ENCODE measurements at places on chromosomes 6 and 20.
A peak's percentile ranks its signal among the peaks of the same experiment; 100 is the strongest.

DNA sequence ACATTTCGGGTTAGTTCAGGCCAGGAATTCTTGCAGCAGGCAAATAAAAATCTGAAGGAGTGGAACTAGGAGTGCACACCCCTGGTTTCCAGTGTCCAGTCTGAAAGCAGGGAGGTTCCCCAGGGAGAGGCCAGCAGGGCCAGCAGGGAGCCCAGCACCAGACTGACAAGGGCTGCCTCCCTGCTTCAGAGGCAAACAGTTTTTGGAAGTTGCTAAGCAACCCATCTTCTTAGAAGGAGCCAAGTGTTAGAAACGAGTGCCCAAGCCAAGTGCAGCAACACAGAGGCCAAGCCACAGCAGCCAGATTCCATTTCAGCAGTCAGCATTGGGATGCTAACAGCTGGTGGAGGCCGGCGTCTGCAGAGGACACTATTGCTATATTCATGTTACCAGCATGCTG, 179.1 kb downstream of the SYNDIG1 start:
- no peak for DNase-seq

DNA sequence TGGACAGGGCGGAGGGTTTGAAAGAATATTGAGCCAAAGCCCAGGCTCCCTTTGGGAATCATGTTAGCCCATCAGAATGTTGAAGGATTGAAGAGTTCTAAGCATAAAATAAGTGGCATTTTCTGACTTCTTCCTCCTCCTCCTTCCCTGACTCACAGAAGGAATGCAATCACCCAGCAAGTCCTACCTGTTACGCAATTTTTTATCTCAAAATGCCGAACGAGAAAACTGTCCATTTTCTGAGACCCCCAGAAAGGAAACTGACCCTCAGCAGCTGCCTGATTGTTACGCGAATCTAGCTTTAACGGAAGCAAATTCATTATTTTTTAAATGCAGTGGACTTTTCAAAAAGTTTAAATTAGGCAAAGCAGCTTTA, 4.7 kb upstream of the DNAJC5 start:
- DNase-seq: no peak

DNA sequence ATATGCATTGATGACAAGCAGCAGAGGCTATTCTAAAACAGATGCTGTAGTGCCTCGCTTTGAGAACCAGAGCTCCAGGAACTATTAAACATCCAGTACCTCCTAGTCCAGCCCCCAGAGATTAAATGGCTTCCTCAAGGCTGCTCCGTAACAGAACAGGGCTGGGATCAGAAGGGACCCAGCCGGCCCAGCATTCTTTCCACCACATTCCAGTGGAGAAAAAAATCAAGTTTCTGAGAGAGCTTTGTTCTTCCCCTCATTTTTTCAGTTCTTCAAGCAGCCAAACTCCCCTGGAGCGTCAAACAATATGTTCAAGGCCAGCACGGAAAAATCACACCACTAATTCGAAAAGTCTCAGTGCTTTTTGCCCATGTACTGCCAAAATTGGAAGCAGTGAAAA, 5.8 kb upstream of the STMND1 start:
- no peak for DNase-seq

DNA sequence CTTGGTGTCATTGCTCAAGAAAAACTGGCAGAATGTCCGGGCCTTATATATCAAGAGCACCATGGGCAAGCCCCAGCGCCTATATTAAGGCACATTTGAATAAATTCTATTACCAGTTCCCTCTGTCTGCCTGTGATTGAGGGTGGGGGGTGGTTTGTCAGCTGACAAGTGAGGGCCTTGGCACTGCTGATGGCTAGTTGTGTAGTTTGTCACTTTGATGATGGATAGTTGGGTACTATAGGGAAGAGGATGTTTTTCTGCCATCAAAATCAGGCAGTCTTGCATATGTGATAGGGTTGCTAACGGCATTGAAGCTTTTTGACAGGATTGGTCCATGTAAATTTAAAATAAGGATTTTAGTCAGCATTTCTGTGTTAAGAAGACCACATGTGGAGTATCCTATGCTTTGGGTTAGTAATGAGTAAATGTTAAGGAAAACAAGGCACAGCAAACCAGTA, 2.5 kb downstream of the RPL10A start:
- DNase-seq: no peak

- peak; percentile 93 for DNase-seq
Measured at GRCh38 chr6:142913511-142914047, 31.4 kb downstream of the HIVEP2 start.

DNA sequence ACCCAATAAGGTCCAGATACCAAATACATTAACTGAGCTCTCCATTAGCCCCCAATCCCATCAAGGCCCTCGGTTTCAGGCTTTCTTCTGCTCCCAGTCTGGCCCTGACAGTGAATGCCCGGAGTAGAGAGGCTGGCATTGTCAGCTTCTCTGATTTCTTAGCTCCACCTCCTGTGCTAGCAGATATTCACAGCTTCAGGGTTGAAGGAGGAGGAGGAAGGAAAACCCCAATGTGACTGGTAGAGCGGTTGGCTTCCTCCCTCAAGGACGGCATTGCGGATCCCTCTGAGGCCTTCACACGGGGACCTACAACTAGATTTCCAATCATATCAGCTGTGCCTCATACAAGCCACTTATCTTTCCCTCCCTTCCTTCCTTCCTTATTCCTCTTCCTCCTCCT, 164.1 kb upstream of the SYNDIG1 start:
- DNase-seq: no peak

DNA sequence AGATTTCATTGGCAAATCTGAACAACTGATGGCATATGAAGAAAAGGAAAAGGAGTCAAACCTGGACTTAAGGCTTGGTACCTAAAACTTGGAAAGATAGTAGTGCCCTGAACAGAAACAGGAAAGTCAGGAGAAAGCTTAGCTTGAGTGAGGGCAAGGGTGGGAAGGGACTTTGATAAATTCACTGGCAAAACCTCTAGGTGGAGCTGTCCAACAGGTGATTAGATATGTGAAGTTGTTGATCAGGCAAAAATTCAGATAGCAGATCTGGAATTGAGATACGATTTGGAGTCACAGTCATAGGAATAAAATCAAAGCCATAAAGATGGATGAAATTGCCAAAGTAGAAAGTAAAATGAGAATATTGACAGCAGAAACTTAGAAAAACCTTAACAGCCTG, 16.1 kb upstream of the ZNF292 start:
- DNase-seq: peak; percentile 79

DNA sequence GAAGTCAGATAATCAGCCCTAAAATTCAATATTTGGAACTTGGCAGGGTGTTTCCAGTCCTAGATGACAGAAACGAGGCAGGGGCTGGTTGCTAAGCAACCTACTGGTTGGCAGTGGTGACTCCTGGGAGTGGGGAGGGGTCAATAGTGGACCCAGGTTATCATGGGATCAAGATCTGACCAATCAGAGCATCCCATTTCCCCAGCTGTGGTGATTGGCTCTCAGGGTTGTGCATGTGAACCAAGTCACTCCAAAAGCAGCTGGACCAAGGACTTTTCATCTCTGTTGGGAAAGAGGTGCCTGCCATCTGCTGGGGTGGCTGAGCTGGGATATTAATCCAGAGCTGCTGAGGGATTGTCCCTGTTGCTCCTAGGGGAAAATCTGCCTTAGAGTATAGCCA, 253.4 kb downstream of the PREX1 start:
- DNase-seq: no peak

DNA sequence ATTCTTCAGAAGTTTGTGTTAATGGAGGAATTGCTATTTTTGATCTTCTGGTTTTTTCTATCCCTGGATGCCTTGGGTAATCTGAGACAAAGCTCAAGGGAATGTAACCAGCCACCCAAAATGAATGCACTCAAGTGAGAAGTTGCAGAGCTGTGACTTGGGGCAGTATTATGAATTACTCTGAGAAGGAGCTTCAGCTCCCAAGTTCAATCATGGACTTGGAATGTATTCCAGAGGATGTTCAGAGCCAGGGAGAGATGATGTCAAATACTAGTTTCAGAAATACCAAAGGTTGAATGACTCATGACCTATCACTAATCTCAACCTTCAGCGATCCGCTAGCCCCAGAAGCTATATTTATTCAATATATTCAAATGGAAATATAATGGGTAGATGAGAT, 375.2 kb upstream of the PLCB4 start:
- no peak for DNase-seq

DNA sequence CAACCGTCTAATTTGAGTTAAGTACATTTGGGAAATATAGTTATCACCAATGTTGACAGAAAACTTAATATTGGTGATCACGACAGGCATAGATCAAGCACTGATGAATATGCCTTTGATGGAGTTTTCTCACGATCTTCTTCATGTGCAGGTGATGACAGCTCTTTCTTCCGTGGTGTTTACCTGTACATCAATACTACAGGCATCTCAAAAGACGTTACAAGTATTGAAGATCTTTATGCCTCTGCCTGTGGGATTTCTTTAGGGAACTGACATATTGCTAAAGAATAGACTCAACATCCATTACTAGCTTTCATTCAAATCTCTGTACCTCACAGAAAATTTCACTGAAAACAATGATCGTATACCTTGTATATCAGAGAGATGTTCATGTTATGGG, 178.7 kb downstream of the PACRG start:
- DNase-seq: no peak

- DNase-seq: no peak
Measured at GRCh38 chr6:141685416-141685815, 447.3 kb upstream of the GJE1 start.

- DNase-seq: no peak
Measured at GRCh38 chr6:108174371-108175175, 8.8 kb downstream of the NR2E1 start.

GRCh38 chr6:24690593-24690992, 23.7 kb downstream of the ACOT13 start:
- DNase-seq: no peak

DNA sequence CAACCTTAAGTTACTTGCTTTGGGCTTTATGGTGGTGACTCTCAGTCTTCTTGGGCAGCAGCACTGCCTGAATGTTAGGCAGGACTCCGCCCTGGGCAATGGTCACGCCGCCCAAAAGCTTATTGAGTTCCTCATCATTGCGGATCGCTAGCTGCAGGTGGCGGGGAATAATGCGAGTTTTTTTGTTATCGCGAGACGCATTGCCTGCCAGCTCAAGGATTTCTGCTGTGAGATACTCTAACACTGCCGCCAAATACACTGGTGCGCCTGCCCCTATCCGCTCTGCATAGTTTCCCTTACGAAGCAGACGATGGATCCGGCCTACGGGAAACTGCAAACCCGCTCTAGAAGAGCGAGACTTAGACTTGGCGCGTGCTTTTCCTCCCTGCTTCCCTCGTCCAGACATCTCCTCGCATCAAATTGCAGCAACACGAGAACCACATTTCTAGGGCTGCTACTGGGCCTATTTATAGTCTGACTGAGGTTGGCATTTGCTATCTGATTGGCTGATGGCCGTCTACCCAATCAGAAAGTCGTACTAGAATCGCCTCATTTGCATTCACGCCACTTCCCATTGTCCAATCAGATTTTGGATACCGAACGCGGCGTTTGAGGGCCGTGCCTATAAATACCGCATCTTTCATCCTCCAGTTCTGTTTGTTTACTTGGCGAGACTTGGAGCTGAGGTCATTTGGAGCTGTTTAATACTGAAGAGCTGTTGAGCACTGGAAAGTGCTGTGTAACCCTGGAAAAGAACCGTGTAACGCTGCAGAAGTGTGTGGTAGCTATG, 28.2 kb upstream of the SLC17A4 start:
- no peak for DNase-seq

GRCh38 chr20:12090920-12091319, 173.2 kb downstream of the BTBD3 start:
- no peak for DNase-seq

- no peak for DNase-seq
Measured at GRCh38 chr6:12408752-12409151, 118.6 kb downstream of the EDN1 start.

Measured in CD4-positive, alpha-beta T cell treated with Interferon alpha-2 for 1 hour (primary cell).